Lower leg skin (tissue), 4 donors: ENCODE measurements at places on chromosomes 12 and 14. TPM values are rescaled to one million over a fixed set of nuclear protein-coding genes. Genes with fewer than 3 reads are reported as not detected.

- DNase-seq: no peak
Observed at GRCh38 chr14:83300476-83301064, 1766.9 kb upstream of the SEL1L start.

DNA sequence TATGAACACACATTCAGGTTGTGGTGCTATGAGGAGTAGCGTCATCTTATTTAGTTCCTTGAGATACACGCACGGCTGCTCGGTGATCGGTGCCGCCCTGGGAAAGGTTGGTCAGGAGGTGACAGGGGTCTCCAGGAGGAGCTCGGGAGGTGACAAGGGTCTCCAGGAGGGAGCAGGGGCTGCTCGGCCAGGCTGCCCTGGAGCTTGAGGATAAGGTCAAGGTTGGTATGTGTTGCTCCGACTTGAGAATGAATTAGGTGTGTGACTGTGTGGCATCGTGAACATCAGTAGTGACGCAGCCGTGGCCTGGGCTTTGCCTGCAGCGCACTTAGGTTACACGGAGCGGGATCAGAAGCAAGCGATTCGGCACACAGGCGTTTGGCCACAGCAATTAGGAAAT, 36.2 kb downstream of the CCDC92 start:
- no peak for DNase-seq

GRCh38 chr12:23760495-23760894, 189.0 kb downstream of the SOX5 start:
- DNase-seq: no peak

DNA sequence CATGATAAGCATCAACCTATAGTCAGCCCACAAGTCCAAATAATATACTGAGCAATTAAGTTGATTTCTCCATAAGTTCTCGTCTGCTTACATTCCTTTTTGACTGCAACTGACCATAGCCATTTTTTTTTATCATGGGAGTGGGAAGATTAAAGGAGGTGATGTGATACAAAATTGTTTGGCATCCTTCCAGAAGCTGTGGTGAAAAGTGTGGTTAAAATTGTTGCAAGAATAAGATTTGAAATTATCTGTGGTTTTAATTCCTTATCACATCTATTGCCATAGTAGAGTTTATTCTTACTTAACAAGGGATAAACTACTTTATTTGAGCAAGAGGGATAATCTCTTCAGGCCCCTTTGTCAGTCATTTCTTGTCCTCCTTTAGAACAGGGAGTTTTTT, 50.7 kb downstream of the LIN52 start:
- DNase-seq: no peak

- no peak for DNase-seq
Observed at GRCh38 chr12:41743835-41744234, 400.8 kb downstream of the GXYLT1 start.

- no peak for DNase-seq
Observed at GRCh38 chr14:67853715-67854114, 34.1 kb downstream of the RAD51B start.

DNA sequence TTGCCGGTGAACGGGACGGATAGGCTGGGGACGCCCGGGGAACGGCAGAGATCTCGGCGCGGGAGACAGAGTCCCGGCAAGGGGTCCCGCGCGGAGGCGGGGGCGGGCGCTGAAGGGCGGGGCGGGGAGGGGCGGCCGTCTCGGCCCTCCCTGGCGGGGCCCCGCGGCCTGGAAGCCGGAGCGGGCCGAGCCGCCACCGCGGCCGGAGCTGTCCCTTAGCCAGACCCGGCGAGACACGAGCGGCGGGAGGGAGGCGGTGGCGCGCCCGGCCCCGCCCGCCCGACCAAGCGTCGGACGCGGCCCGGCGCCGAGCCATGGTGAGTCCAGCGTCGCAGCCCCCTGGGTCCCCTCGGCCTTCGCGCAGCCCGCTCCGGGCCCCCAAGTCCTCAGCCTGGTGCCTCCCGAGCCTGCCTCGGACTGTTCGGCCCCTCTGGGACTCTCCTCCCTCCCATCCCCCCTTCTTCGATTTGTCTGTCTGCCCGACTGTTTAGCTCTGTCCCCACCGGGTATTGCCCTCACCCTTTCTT, at the start of gene ARHGEF40:
TSS of gene ARHGEF40 (plus strand) at position 222 of the 527 bp plus-strand sequence. CDS start at position 315, 93 bp downstream.
- no peak for DNase-seq

DNA sequence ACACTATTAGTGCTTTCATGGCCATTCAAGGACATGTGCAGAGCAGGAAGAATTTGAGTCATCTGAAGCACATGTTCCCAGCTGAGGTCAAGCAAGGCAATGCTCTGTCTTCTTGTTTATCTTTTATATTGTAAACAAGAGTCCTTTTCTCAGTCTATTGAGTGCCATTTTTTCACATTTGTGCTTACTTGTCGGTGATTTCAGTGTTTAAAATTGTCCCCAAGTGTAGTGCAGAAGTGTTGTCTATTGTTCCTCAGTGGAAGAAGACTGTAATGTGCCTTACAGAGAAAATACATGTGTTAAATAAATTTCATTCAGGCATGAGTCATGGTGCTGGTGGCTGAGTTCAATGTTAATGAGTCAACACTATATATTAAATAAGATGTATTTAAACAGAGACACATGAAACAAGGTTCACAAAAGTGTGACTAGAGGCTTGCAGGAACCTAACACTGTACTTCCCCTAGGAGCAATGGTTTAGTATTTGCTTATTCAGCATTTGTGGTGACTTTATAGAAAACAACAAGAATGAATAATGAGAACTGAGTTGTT, 391.1 kb downstream of the LRIG3 start:
- DNase-seq: no peak

DNA sequence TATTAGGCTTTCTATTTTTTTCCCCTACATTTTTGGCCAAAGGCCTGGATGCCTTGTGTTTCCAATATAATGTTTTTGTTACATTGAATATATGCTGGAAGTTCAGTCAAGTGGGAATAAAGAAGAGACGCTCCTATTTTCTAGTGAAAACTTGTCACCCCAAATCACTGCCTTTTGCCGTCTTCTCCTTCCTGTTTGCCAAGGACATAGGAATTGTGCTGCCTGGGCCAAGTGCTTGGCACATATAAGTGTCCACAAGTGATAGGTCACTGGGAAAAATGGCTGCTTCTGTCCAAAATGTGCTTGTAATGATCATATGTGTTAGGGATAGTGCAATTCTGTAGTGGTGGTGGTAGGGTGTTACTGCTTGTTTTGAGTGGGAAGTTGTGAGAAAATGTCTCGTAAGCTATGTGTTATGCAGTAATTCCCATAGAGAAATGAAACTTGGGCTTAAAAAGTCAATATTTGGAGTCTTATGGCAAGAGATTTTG, 11.6 kb upstream of the KCNJ8 start:
- DNase-seq: no peak

- no peak for DNase-seq
Observed at GRCh38 chr14:95210699-95211098, 53.4 kb upstream of the DICER1 start.

GRCh38 chr12:93583627-93584392, 11.3 kb downstream of the SOCS2 start:
- DNase-seq: no peak

- no peak for DNase-seq
Observed at GRCh38 chr12:102745971-102746600, 171.0 kb downstream of the PAH start.

GRCh38 chr12:106753526-106753925, 21.0 kb upstream of the RIC8B start:
- no peak for DNase-seq

DNA sequence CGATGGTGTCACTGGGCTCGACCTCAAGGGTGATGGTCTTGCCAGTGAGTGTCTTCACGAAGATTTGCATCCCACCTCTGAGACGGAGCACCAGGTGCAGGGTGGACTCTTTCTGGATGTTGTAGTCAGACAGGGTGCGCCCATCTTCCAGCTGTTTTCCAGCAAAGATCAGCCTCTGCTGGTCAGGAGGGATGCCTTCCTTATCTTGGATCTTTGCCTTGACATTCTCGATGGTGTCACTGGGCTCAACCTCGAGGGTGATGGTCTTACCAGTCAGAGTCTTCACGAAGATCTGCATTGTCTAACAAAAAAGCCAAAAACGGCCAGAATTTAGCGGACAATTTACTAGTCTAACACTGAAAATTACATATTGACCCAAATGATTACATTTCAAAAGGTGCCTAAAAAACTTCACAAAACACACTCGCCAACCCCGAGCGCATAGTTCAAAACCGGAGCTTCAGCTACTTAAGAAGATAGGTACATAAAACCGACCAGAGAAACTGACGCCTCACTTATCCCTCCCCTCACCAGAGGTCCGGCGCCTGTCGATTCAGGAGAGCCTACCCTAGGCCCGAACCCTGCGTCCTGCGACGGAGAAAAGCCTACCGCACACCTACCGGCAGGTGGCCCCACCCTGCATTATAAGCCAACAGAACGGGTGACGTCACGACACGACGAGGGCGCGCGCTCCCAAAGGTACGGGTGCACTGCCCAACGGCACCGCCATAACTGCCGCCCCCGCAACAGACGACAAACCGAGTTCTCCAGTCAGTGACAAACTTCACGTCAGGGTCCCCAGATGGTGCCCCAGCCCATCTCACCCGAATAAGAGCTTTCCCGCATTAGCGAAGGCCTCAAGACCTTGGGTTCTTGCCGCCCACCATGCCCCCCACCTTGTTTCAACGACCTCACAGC, 717 bp downstream of the UBC start:
- peak; percentile 89 for DNase-seq

DNA sequence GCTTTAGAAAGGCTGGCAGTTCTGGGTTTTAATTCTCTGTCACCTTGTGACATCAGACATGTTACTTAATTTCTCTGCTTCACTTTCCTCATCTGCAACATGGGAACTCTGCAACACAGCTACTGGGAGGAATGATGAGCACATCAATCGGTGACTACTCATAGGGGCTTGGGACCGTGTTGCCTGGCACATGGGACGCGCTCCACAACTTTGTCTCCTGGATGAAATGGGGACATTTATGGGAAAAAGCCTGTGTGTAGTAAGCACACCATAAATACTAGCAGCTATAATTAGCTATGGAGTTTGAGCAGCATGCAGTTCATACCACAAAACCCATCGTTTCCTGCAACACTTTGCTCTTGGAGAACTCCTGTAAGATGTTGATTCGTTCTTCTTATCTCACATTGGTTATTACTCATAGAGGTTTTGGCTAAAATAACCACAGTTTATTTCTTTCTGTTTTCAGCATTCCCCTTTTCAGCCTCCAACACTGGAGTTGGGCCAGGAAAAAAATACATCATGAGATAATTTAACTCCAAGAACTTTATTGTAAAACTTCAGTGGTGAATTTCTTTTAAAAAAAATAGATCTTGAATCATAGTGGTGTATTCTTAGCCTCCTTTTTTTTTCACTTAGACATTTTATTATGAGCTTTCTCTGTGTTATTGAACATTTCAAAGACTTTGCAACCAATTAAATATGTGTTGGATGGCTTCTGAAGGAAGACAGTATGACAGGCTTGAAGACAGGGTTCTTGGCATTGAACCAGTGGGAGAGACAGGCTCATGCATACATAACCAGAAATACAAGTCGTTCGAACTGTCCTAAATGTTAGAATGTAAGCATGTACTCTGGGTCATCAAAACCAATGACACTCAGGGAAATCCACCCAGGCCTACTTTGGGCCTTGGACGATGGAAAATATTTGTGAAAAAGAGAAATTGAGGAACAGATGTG, 72.7 kb downstream of the RIN3 start:
- DNase-seq: no peak

DNA sequence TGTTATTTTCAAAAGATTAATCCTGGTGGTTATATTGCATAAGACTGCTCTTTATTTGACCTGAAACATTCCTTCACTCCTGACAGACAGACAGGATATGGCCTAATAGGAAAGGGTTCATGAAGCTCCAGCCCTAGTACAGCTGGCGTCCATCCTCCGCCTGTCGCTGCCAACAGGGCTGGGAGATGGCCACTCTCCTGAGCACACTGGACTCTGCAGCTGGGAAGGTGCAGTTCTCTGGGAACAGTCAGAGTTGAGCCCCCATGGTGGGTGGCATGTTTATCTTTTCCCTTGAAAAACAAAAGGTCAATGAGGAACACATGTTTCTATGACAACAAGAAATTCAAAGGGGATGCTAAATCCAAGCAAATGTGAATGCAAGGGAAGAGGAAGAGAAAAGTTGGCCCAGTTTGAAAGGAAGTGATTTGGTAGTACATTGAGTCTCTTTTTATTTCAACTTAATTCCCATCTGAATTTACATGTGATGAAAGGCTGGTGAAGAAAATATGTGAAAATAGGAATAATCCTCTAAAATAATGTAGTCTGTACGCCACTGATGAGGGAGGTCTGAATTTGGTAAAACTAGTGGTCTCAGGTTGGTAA, 89.9 kb upstream of the DCN start:
- DNase-seq: peak; percentile 72

DNA sequence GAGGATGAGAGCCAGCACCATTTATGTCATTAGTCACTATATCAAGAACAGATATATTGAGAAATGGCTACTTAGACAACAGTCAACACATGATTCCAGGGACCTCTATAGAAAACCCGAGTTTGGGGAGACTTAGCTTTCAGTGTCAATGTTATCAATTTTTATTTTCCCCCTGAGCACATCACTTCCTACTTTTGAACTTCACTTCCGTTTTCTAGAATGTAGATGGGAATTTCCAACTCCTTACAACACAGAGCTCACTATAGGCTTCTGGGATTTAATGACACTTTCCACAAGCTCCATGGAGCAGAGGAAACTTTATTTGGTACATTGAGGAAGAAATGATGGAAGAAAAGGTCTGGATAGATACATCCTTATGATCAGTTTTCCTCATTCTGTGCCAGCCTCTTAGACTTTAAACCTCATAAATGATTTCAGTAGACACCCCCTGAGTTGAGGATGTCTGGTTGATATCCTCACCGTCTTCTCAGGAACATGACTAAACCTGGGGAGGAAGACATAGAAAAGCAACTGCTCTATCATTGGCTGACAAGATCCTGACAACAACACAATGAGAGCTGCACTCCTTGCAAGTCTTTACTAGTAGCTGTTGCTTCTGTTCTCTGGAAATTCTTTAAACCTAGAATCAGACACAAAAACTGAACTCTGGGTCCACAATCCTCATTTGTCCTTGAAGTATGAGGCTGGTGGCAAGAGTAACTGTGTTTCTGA, 449.4 kb upstream of the OR4E1 start:
- no peak for DNase-seq

DNA sequence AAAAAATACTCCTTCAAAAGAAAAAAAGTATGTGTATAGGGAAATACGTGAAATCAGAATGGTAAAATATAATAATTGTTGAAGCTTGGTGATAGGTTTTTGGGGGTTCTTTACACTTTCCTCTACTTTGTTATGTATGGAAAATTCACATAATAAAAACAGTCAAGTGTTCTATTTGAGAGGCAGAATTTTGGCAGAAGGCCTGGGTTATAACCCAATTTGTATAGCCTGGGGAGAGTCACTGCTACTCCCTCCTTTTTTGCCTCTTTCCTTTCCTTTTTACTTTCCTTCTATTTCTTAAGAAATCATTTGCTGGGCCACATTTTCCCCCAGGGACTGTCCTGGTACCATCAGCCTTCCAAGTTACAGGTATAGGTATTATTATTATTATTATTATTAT, 105.7 kb downstream of the CRADD start:
- DNase-seq: no peak

Gene IGFBP6
- total RNA-seq: 508 TPM

Gene L2HGDH
- 11.6 TPM for total RNA-seq

Gene ADAMTS20
- not detected for total RNA-seq

Gene TAS2R46
- total RNA-seq: not detected

Gene TAS2R10
- 0.32 TPM for total RNA-seq

Gene PTPN11
- 68.6 TPM for total RNA-seq

Gene SPIC
- total RNA-seq: not detected

Gene DLK1
- not detected for total RNA-seq

Gene CCDC184
- 0.36 TPM for total RNA-seq

Gene ASIC1
- total RNA-seq: 0.25 TPM

Gene ADCY4
- total RNA-seq: 6.7 TPM
